ENCODE measurements at places on chromosomes 3 and 15. TPM values are rescaled to one million over a fixed set of nuclear protein-coding genes. Genes with fewer than 3 reads are reported as not detected.
A peak's percentile ranks its signal among the peaks of the same experiment; 100 is the strongest.

SAMMSON gene
- not detected for total RNA-seq

DNA sequence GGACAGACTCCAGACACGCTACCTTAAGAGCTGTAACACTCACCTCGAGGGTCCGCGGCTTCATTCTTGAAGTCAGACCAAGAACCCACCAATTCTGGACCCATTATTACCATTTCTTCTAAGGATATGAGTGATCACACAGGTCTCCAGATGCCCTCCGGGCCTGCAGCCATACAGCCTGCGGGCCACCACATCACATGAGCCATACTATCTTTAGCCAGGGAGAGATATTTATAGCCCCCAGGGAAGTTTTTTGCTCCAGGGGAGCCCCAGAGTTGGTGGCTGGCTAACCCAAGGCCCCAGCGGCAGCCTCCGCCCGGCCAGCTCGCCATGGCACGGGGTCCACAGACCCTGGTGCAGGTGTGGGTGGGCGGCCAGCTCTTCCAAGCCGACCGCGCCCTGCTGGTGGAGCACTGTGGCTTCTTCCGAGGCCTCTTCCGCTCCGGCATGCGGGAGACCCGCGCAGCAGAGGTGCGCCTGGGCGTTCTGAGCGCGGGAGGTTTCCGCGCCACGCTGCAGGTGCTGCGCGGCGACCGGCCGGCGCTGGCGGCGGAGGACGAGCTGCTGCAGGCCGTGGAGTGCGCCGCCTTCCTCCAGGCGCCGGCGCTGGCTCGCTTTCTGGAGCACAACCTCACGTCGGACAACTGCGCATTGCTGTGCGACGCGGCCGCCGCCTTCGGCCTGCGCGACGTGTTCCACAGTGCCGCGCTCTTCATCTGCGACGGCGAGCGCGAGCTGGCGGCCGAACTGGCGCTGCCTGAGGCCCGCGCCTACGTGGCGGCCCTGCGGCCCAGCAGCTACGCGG lies at the start of gene KBTBD13:
TSS of gene KBTBD13 (plus strand) at position 261 of the 805 bp plus-strand sequence. CDS start at position 331, 70 bp downstream.
- DNase-seq, result no peak

PLSCR5 gene
- total RNA-seq, result not detected

DNA sequence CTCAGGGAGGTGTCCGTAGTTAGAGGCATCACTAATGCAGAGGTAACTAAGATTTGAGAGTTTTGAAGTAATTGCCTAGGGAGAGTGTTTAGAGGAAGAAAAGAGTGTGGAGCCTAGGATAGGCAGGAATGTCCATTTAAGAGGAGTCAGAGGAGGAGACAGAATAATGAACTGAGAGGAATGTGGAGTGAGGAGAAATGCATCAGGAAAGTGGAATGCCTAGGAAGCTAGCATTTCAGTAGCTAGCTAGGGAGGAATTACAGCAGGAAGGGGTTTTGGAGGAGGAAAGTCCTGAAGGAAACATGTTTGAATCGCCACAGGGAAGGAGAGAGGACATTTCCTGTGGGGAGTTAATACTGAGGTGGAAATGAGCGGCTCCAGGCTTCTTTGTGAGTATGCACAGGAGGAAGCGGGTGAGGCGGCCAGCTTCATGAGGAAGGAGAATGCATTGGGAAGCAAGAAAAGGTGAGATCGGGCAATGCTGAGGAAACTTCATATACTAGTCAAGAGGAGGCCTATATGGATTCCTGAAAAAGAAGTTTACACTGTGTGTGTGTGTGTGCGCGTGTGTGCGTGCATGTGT lies 154.3 kb downstream of the TMEM108 start:
- DNase-seq, result peak; percentile 22

NANOGP8 gene
- total RNA-seq, result not detected

GRCh38 chr3:119637679-119638477 lies 22.5 kb downstream of the POPDC2 start:
- no peak for DNase-seq

PIGZ gene
- total RNA-seq, result 4.0 TPM
